Fibroblast of villous mesenchyme (primary cell): ENCODE measurements at places on chromosomes 7 and 10.

DNA sequence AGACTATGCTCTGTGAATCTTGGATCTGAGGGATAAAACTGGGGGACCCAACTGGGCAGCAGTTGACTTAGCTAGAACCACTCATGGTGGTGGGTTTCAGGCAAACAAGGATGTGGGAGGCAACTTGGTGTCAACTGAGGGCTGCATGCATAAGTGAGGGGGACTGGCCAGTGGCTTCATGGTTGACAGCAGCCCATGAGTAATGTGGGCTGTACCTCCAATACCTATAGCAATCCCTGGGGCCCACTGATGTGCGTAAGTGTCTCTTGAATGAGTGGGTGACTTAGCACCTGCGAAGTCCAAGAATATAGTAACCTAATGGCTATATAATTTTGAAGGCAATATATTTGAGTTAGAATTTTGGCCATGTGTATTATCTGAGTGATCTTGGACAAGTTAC, 13.7 kb upstream of the MAP3K8 start:
- DNase-seq: no peak

DNA sequence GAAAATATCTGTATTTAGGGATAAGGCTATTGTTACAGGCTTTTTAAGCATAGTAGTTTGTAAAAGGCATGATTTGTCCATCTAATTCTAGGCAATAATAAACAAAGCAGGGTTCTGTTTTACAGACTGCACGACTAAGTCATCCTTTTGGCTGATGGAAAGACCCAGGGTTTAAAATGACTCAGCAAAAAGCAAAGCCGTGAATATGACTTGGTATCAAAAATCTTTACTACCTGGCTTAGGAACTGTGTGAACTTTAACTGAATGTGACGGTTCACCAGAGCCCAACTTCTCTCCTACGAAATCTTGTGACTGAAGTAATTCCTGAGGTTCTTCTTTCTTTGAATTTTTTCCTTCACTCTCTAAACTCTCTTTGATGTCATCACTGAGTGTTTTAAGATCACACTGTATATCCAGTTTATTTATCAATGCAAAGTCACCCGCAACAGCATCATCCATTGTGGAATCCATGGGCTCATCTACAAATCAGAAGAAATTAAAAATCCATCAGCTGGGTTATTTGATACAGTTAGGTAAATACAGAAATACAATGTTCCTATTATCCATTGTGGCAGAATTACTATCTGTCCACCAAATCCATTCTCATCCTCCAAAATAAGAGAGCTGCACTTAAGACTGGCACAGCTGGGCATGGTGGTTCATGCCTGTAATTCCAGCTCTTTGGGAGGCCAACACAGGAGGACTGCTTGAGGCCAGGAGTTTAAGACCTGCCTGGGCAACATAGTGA, 17.0 kb downstream of the ATE1 start:
- DNase-seq: peak; percentile 79

DNA sequence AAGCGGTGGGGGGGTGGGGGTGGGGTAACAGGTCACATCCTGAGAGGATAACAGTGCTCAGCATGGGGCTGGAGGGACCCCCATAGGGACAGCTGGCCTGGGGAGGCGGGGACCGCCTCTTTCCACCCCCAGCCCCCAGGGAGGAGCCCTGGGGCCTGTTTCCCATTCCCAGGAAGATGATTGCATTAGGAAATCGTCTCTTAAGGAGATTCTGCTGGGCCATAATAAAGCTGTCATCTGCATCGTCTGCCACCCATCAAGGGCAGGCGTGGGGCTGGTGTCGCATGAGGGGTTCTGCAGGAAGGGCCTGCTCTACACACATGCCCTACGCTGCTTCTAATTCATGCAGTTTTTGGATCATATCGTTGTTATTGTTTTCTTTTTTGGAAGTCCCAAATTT, 17.2 kb downstream of the RET start:
- DNase-seq: no peak

DNA sequence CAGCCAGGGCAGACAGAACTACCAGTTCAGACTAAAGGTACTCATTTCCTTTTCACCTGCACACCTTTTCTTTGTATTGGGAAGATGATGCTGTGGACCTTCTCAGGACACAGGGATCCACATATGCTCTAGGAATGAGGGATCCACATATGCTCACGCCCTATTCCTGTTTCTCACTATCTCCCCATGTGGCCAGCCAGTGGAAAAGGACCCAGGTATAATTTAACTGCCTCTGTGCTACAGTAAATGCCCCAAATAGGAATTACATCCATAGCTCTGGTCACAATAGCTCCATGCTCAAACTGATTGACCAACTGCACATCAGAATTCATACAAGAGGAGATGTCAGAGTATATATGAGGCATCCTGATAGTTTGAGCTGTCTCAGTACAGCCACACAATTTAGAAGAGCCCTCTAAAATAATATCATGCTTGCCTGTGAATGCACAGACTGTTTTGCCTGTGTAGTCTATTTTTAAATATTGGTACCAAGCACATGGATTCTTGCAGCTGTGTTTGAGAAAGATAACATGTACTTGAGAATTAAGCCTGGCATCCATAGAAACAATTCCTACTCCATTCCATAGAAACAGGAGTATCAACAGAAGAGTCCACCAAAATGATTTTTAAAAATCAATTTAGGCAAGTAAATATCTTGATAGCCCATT, 43.7 kb downstream of the CTTNBP2 start:
- DNase-seq: no peak

DNA sequence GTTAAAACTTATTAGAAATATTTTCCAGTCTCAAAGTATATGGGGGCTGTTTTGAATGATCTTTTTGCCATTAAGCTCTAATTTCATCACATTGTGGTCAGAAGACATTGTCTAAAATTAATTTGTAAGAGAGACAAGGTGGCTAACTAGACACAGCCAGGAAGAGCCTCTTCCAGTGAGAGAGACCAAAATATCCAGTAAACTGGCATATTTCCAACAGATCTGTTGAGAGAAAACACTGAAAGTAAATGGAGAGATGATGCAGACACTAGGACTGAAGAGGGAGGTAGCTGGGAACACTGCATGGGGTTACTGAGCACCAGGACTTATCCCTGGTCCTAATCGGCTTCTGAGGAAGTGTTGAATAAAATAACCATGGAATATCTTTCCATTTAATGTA, 101.5 kb upstream of the TAS2R16 start:
- DNase-seq: no peak

DNA sequence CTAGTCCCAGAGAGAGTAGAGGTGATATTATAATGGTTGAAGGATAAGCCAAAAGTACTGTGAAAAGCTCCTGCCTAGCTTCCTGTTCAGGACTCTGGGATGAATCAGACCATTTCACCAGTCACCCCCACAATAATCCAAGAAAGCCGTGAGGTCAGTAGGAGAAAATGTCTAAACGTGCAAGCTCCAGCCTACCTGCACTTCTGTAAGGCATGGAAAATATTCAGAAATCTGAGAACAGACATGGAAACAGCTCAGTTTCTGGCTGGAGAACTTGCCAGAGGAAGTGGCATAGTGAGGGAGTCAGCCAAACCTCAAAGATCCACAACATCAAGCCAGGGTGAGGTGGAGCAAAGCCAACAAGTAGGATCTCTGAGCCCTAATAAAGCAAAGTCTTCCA, 58.2 kb downstream of the ELAPOR2 start:
- no peak for DNase-seq

GRCh38 chr7:123051916-123052315, 56.4 kb upstream of the TAS2R16 start:
- no peak for DNase-seq

DNA sequence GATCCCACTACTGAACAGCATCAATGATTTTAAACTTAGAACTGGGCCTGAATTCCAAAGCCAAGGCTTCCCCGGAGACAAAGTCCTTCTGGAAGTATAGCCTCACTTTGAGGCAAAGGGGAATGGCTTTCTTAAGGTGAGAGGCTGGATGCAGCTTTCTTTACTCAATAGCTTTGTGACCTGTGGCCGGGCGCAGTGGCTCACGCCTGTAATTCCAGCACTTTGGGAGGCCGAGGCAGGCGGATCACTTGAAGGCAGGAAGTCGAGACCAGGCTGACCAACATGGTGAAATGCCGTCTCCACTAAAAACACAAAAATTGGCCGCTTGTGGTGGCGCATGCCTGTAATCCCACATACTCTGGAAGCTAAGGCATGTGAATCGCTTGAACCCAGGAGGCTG, 3.2 kb upstream of the FGFR2 start:
- DNase-seq: no peak

DNA sequence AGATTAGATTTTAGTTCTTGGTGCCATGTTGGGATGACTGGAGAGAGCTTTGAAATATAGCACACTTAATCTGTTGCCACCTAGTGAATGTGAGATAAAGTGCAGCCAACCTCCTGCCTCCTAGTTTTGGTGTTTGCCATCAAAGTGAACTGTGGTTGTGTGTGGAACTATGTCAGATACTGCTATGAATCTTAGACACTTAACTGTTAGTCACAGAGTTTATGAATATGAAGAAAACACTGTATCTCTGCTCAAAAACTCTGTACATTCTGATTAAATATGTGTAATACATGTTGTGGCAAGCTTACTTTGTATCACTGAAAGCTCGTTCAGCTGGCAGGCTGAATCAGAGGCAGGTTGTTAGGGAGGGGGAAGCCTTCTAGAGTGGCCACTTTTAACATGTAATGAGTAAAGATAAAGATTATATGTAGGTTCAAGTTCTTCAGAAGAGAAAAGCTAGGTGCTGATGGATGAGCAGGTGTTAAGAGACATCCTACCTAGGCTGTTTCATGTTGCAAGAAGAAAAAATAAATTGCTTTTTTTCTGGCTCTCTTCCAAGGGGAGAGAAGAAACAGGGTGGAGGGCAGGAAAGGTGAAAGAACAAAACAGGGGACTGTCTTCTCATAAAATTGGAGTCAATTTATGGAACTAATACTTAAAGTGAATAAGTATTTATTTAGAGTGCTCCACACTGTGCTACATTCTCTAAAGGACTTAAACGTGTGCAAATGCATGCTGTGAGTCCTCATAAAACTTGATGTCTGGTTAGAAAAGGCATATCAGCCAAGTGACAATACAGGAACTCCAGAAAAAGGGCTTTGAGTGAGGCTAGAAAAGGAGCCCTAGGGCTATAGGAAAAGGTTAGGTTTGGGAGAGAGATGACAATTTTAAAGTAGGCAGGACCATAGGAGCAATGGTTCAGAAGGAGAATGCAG, 14.1 kb upstream of the LAMB1 start:
- DNase-seq: peak; percentile 69

- no peak for DNase-seq
Measured at GRCh38 chr7:157513162-157513621, 176.4 kb downstream of the DNAJB6 start.

DNA sequence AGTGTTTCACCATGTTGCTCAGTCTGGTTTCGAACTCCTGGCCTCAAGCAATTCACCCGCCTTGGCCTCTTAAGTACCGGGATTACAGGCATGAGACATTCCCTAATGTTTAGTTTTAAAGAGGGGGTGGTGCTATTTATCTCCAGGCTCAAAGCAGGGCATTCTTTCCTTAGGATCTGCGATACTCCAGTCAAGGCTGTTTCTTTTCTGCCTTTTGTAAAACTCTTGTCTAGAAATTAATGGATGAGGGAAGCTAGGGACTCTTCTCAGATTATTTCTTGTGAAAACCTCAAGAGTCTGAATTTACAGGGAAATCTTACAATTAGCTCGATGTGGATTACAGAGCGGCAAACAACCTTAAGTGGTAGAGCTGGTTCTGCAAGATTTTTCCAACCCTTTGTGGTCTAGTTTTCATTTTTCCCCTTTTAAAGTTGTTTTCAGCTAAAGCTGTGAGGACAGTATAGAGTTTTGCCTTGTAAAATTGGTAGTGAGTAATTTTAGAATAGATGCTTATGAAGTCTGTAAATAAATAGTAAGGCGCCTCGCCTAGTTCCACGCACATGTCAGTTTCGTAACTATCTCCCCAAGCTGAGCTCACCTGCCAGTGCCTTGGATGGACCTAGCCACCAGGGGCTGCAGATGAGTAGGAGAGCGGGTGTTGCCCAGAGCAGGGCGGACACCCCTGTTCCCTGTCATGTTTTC, 53.1 kb downstream of the CUX1 start:
- peak; percentile 81 for DNase-seq

DNA sequence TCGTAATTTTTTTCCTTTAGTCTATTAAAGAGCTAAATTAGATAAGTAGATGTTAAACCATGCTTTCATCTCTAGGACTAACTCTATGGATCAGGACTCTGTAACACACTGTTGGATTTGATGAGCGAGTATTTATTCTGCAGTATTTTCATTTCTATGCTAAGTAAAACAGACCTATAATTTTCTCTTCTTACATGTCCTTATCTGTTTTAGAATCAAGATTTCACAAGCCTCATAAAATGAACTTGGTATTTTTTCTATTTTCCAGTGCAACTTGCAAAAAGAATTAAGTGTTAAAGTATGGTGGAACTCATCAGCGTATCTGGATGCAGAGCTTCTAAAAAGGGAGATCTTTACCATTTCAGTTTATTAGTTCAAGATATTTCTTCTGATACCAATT, 2.4 kb downstream of the CACUL1 start:
- DNase-seq: peak; percentile 48

GRCh38 chr7:128108641-128109423, 77.6 kb upstream of the LRRC4 start:
- DNase-seq: no peak

GRCh38 chr10:80421050-80421706, 12.8 kb downstream of the PRXL2A start:
- no peak for DNase-seq

DNA sequence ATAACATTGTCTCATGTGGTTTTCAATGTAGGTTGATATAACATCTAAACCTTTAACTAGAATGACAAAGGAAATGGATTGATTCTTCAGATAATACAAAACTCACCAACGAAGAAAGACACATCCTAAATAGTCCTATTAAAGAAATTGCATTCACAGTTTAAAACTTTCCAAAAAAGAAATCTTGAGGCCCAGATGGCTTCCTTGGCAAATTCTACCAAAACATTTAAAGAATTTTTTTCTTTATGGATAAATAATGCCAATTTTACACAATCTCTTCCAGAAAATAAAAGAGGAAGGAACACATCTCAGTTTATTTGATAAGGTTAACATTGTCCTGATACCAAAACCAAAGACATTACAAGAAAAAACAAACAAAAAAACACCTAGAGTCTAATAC, 349.5 kb downstream of the CALN1 start:
- no peak for DNase-seq

GRCh38 chr7:95609277-95609971, 13.1 kb upstream of the PDK4 start:
- peak; percentile 85 for DNase-seq

DNA sequence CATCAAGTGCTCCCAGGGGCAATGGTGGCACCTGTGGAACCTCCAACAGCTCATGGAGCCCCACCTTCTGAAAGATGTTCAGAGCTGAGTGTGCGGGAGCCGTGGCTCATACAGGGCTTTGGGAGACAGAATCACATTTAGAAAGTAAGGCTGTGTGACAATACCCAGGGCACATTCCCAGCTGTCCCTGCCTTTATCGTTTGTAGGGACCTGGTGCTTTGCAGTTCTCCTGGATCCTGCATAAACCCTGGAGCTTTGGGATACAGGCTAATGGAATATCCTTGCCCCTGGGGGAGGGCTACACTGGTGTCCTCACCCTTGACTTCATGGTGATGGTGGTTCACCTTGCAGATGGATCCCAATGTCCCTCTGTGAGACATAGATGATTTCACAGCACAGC, 134.8 kb upstream of the LAMB4 start:
- no peak for DNase-seq
